ENCODE measurements at places on chromosomes 1 and 21.

DNA sequence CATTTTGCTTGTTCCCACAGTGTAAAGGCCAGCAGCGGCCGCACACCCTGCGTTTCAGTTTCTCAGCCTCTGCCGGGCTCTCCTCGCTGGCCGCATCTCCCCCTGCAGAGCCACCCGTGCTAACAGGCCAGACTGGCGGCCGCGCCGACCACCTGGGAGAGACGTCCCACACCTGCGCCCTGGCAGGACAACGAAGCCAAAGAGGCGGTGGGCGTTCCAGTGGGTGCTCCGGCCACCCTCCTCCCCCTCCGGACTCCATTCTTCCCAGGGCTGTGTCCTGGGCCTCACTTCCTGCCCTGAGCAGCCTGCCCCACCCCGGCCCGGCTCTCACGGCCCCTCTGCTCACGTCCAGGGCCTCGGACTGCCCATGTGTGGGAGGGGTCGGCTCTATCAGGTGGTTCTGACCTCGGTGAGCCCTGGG, 31.9 kb upstream of the SLC19A1 start:
- no peak for DNase-seq

DNA sequence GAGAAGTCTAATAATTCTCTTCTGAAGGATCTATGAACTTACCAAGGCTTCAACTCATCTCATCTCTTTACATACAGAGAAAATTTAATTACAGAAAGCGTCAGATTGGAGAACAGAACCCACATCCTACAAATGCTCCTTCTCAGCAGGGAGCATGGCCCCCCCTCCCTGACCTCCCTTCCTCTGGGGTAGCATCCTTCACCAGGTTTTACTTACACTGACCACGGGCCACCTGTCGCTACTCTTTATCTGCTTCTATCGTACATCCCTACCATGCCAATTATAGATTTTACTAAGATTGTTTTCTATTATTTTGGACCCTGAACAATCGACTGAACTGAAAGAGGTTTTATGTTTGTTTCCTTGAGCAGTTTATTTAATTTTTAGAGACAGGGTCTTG, 25.8 kb downstream of the RIPPLY3 start:
- no peak for DNase-seq

GRCh38 chr1:75531570-75531969, 79.3 kb downstream of the SLC44A5 start:
- no peak for DNase-seq

- DNase-seq, result no peak
Measured at GRCh38 chr1:35885961-35886558, 3.1 kb downstream of the AGO1 start.

DNA sequence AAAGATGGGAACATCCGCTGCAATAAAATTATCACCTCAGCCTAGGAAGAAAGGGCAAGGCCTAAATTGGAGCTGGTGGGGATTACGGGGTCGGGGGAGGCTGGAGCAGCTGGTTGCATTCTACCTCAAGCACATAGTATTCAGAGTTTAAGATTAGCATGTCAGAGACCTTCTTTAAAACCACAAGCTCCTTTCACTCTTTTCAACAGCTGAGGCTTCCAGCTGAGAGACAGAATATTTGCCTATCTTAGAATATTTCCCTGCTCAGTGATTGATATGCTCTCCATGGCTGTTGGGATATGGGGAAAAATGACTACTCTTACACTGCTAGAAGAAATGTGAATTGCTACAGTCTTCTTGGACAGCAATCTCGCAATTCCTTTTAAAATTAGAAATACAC, 248.6 kb downstream of the TBX15 start:
- no peak for DNase-seq

- no peak for DNase-seq
Measured at GRCh38 chr21:35994613-35995012, 65.7 kb downstream of the SETD4 start.

DNA sequence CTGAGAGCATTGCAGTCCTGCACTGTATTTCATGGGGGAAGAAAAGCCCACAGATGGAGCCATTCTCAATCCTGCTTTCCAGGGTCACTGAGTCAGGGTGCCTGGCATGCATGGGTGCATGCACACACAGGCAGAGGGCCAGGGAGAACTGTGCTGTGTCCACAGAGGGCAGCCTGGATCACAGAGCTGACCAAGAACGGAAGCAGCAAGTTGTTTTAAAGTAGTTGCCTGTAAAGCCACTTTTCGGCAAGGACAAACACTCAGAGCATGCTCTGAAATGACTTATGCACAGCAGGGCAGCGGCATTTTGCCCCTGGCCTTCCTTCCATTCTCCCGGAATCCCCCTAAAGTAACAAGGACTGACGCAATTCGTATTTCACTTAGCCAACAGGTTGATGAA, 3.6 kb downstream of the ERG start:
- peak; percentile 70 for DNase-seq

GRCh38 chr1:19015476-19015875, 59.0 kb upstream of the IFFO2 start:
- no peak for DNase-seq

DNA sequence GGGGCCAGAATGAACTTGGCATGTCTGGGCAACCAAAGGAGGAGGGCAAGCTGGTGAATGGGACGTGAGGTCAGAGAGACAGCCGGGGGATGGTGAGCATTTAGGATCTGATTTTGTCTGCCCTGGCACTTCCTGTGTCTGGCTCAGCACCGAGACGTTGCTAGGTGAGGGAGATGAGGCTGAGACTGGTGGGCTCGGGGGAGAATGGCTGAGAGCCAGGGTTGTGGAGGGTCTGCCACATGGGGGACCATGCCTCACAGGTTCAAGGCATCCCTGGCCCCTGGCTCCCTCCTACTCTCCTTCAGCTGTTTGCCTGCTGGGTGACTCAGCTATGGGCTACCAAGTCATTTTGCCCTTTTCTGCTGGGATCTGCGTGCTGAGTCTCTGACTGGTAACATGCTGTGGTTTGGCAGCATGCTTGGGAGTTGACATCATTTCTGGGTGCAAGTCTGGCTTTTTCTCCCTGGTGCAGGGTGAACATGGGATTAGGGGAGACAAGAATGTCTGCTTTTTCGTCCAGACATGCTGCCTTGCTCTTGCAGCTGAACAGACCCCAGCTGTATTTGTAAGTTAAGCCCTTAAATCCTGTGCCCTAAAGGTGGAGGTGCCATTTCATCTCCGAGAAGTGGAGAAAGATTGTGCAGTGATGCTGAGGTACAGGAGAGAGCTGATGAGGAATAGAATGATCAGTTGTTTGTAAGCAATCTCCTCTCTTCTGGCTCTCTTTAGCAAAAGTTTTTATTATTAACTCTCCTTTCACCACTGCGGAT, 17.6 kb downstream of the GALNT2 start:
- peak; percentile 98 for DNase-seq

DNA sequence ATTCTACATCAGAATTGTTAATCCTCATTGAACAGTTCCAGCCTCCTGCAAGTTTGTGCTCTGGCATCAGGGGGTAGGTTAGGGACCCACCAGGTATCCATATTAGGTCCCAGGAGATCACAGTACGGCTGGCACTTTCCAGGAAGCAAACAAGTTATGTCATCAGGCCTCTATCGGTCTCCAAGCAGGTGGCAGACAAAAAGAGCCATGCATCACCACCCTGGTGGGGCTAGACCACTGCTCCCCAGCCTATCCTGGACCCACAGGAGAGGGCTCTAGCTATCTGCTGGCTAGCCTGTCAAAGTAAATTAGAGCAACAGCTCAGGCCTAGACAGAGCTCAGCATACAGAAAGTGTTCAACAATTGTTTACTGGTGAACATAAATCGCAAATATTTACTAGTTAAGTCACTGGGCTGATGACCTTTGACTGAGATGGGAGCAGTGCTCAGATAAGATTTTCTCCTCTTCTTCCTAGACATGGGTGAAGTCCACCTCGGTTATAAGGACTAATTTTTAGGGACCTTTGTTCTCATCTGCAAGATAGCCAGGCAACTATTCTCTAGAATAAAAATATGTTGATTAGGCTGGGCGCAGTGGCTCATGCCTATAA, 6.4 kb downstream of the NUAK2 start:
- no peak for DNase-seq

GRCh38 chr1:243443557-243443956, 187.7 kb downstream of the SDCCAG8 start:
- no peak for DNase-seq

- no peak for DNase-seq
Measured at GRCh38 chr1:5640845-5641244, 351.4 kb downstream of the NPHP4 start.
